Right forelimb (tissue), 1 donor: ENCODE measurements at places on chromosomes 3 and 15.

DNA sequence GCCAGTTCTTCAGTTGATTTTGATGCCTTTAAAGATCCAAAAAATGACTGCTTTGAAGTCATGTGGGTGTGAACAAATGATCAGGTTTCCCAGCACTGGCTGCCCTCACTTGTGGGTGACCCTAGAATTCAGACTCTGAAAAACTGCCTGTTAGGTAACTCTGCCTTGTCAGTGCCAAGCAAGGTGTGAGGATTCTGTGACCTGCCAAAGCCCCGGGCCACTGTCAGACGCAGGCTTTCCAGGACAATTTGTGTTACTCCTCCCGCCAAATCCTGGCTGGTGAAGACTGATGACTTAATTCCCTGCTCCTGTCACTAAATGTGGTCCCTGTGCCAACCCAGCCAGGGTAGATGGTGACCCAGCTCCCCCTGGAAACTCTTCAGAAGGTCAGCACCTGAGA is 99.2 kb upstream of the PSMD6 start:
- no peak for DNase-seq

- no peak for DNase-seq
These were observed 105.7 kb downstream of the PPP2R3A start for GRCh38 chr3:136070953-136071949.

- no peak for DNase-seq
These were observed 110.0 kb upstream of the CDIN1 start for GRCh38 chr15:36469311-36469966.

DNA sequence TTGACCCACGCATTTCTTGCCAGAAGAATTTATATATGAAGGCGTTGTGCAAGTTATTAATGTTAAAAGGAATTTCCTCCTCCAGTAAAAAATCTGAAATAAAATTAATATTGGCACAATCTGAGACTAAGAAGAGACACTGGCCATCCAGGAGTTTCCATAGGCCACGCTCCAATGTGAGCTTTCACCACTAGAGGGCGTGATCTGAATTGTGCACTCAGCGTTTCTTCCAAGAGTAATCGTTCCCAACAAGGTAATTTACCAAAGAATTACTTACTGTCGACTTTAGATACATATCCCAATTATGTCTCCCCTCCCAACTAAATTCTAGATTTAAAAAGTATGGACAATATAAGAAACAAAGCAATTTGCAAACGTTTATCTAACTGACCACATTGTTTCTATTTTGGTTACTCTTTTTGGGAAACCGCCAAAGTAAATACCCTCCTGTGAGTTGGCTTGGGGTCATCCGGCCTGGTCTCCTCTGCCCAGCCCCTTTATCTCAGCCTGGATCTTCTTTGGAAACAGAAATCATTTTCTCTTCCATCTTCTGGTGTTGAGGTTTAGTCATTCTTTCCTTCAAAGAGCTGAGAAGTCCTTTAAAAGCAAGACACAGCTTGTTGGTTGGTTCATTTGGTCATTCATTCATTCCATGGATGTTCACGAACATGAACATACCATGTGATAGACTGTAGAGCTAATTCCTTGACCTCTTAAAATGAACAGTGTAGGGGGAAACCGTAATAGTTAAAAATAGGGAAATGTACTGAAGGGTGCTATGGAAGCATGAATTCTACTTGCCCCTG is 26.2 kb downstream of the POLR2M start:
- DNase-seq, result no peak
